ENCODE measurements at places on chromosomes 2 and 18.

- no peak for DNase-seq
Measured at GRCh38 chr2:238659231-238659630, 188.7 kb upstream of the TWIST2 start.

DNA sequence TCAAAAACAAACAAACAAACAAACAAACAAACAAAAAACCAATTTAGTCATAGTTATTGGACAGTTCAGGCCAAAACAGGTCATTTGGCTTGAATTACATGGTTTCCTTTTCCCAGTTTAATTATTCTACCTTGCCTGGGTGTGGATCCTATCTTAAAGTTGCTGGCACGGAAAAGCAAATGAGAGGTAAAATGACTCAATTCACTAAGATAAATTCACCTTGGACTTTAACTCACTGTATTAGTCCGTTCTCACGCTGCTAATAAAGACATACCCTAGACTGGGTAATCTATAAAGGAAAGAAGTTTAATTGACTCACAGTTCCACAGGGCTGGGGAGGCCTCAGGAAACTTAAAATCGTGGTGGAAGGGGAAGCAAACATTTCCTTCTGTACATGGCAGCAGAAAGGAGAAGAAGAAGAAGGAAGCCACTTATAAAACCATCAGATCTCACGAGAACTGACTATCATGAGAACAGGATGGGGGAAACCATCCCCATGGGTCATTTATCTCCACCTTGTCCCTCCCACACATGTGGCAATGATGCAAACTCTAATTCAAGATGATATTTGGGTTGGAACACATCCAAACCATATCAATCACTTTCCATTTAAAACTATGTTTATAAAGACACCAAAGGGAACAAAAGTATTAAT lies 22.5 kb upstream of the TRAPPC8 start:
- DNase-seq = no peak

- no peak for DNase-seq
Measured at GRCh38 chr2:15731889-15732271, 140.2 kb downstream of the DDX1 start.

DNA sequence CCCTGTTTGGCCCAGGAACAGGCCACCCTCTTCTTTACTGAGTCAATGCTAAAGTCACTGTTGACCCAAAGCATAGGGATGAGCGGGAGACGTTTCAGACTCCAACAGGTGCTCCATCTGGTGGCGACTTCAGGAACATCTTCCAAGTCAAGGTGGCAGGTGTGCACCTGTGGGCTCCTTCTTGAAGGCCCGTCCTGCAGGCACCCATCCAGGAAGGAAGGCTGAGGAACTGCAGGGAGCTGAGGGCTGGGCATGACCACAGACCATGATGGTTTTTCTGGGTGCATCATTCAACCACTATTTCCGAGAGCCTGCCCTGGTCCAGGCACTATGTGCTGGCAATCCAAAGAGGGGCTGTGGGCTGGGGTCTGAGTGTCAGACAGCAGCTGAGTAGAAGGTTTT lies 142.8 kb downstream of the NDUFA10 start:
- DNase-seq = no peak

DNA sequence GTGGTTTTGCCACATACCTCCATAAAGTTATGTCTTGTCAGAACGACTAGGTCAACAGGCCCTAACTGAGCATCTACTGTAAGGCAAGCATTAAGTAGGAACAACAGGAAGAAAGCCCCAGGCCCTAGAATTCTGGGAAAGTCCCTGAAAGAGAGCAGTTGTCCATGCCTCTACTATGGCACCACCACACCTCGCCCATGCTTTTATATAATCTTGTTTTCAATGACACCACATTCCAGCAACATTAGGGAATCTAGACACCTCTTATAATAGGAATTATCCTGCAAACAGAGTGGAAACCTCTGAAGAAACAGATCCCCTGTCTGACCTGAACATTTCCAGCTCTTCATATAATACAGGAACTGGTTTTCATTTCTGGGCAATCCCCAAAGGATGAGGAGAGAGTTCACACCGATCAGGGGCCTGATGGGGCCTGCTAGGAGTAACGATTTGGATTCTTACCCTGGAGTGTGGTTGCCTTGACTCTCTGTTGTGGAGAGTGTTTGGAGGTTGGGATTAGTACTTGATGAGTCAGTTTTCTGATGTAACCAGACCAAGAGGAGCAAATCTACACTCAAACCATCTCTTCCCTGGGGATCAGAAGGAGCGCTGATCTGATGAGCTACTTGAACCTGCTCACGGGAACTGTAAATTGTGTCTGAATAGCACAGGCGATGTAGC lies 31.9 kb upstream of the CEP68 start:
- no peak for DNase-seq

- DNase-seq = peak; percentile 83
Measured at GRCh38 chr2:71833855-71834560, 313.7 kb downstream of the CYP26B1 start.

DNA sequence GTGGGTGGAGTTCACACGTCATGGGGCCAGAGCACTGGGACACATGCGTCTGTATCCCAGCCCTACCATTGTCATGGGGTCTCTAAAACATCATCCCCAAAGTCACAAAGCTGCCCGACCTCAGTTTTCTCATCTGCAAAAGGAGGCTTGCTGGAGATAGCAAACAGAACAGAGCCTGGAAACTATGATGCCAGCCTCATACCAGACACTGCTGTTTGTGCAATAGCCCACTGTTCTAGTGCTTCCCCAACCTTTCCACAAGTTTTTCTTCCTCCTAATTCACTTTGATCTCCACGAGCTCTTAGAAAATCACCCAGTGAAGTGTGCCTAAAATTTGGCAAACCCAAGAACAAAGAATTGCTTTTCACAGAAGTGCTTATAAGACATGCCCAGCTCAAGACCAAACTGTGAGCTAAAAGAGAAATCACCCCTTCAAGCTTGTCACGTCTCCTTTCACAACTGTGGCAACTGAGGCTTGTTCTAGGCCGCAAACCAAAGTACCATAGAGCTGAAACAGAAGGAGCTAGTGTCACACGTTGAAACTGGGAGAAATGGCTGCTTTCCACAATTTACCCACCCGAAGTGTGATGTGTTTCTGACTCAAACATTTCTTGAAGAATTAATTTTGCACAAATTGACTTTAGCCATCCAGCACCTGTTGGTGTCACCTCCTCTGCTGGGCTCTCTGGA lies 162.7 kb upstream of the ID2 start:
- no peak for DNase-seq

- DNase-seq = no peak
Measured at GRCh38 chr2:181900007-181900651, 8.6 kb downstream of the ITPRID2 start.

DNA sequence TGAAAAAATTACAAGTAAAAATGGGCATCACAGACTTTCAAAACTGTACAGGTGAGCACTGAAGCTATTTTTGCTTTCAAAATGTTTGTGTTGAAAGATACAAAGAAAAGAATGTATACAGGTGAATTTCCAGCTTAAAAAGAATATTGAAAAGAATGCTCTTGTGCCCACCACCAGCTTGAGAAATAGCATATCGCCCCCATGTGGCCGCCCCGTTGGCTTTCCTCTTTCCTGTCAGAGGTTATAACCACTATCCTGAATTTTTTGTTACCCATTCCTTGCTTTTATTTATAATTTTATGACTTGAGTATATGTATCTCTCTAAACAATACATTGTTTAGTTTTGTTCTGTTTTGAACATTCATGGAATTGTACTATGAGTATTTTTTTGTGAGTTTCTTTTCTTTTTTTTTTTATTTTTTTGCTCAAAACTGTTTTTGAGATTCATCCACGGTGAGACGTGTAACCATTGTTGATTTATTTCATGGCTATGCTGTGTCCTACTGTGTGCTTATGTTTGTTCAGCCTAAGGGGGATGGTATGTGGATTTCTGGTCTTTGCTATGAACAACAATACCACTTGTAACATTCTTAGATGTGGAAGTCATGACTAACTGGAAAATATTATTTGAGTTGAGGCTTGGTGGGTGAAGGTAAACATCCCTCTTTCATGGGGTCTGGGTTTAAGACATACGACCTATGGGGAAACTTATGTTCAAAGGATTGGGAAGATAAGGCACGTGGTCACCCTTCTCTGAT lies 11.6 kb downstream of the TRPM8 start:
- no peak for DNase-seq

GRCh38 chr2:128322715-128323554 lies 4.3 kb upstream of the HS6ST1 start:
- DNase-seq = peak; percentile 58

DNA sequence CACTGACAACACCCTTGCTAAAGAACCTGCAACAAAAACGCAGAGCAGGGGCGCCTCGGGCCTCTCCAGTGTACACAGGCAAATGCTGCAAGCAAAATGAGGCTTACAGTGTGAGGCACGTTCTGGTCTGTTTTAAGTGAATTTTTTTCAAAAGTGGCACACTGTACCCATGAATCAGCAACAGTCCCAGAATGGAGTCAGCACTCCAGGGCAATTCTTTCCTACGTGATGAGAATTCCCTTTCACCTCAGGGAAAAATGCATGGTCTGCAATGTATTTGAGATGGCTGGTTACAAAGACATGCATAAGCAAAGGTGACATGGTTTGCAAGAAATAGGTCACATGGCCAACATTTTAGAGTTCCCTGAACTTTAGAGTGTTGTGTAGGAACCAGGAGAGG lies 94.4 kb downstream of the UXS1 start:
- DNase-seq = no peak

GRCh38 chr2:40579247-40579646 lies 127.4 kb upstream of the SLC8A1 start:
- no peak for DNase-seq

GRCh38 chr2:129793431-129793902 lies 186.0 kb upstream of the RAB6C start:
- DNase-seq = no peak

GRCh38 chr2:119721904-119722303 lies 37.8 kb upstream of the PTPN4 start:
- no peak for DNase-seq

DNA sequence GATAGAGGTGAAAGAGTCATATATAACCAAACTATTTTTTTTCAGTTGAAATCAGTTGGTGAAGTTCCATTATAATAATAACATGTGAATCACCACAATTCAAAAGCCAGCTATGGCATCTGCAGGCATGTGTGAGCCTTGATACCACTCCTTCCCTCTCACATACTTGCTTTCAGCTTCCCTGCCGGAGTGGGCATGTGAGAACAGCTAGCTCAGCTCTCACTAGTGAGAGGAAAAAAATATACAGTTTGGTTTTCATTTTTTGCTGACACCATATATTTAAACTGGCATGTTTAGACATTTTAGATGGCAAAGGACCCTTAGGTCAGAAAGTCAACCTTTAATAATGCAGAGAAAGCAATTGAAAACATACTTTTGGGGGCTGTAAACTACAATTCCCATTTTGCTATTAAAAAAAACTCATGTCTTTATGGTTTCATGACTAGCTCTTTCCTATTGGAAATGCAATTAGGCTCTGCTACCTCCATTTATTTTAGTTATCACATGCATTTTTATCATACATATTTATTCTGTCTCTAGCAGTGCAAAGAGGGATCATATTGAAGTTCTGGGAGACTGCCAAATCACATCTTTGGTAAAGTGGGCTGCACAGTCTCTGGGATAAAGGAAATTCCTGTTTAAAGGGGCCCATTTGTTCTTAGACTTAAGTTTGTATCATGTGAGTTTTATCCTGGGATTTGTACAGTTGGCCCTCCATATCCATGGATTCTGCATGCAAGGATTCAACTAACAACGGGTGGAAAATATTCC lies 33.2 kb upstream of the SLC40A1 start:
- peak; percentile 38 for DNase-seq

- DNase-seq = no peak
Measured at GRCh38 chr18:79901665-79902064, 49.8 kb downstream of the SLC66A2 start.

- DNase-seq = no peak
Measured at GRCh38 chr18:77109648-77110019, 22.9 kb downstream of the MBP start.

DNA sequence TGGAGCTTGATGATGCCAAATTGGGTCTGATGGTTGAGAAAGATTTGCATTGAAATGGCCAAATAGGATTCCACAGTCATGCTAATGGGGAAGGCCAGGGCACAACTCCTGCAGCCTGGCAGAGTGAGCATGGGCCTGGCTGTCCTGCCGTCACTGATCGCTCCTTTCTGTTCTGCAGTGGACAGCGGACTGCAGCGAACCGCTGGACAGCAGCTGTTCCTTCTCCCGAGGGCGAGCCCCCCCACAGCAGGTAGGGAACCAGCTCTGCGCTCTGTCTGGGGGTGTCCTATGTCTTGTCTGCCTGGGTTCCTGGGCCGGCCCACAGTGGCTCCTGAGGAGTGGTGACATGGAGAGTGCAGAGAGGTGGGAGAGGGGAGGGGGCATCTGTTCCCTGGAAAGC lies 97.6 kb downstream of the CTIF start:
- no peak for DNase-seq

DNA sequence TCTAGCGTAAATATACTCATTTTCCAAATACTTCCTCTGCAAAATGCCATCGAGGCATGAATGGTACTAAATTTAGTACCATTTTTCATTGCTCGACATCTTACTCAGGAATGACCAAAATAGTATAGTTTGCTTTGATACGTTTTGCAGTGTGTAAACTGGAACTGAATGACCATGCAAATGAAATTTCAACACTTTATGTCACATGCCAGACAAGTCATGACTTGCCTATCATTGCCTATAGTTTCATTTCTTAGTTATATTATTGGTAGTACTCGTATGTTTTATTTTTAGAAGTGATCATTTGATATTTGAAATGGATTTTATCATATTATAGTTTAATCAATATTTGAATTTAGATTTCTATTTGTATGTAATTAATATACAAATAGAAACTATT lies 9.1 kb downstream of the MSTN start:
- DNase-seq = no peak

- no peak for DNase-seq
Measured at GRCh38 chr2:74843899-74844298, 10.0 kb downstream of the HK2 start.

- DNase-seq = no peak
Measured at GRCh38 chr2:134683561-134684112, 35.2 kb downstream of the TMEM163 start.

DNA sequence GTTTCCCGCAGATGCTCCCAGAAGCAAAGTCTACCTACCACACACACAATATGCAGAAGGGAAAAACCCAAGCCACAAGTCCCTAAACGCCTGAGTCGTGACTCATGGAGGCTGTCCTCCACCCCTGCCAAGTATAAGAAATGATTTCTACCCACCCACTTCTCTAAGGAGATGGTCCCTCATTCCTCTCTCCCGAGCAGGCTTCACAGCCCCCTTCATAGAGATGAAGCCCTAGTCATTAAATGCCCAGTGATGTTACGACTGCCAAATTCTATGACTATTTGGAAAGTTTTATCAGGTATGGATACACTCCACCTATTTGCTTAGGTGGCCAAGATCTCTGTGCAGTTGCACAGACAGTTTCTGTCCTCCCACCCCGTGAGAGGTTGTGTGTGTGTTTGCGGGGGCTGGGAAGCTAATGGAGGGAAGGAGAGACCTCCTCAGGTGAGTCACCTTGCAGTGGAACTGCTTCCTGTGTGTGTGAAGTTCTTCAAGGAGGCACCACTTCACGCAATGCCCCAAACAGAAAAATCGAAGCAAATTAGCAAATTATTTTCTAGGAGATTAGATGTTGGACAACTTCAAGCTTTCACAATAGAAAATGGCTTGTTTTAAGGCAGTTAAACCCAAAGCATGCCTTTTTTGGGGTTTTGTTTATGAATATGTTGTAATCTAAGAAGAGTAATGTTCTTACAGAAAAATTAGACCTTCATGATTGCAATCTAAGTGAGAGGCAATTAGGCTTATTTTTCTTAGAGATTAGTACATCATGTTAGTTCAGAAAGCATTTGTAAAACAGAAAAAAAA lies 175.2 kb downstream of the TGIF1 start:
- no peak for DNase-seq

- no peak for DNase-seq
Measured at GRCh38 chr2:79083597-79084251, 4.1 kb downstream of the REG1B start.

- DNase-seq = no peak
Measured at GRCh38 chr2:148531669-148532428, 112.7 kb upstream of the EPC2 start.

Measured in left ventricle myocardium superior (tissue), 1 donor.